Hematopoietic multipotent progenitor cell treated with erythropoietin and hydrocortisone succinate and interleukin-3 and kit ligand, for 8 days (in vitro differentiated cells): ENCODE measurements at places on chromosomes 2 and 18.

DNA sequence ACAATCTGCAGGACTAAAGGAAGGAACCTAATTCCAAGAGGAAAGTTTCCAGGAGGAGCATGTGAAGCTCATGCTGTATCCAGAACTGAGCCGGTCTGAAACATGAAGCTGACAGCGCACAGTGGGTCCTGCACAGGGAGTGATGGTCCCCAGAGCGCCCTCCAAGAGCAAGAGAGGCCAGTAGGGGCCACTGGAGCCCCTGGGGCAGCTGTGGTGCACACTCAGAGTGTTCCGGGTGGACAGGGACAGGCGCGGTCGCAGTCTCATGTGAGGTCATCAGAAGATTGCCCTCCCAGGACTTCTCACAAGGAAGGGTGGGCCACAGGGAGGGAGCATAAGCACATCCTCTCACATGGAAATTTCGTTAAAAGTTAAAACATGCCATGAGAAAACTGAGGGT lies 355.9 kb downstream of the EIPR1 start:
- no peak for DNase-seq

DNA sequence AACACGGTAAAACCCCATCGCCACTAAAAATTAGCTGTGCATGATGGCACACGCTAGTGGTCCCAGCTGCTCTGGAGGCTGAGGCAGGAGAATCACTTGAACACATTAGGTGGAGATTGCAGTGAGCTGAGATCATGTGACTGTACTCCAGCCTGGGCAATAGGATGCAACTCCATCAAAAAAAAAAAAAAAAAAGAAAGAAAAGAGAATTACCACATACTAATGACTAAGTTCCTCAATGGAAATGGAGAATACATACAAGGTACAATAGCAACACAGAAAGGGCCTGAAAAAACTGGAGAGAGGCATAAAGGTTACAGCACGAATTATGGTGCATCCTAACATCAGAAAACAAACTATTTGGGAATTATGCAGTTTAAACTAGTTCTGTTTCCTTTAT lies 81.3 kb downstream of the CDH2 start:
- no peak for DNase-seq

GRCh38 chr2:232139786-232140562 lies 178.5 kb downstream of the DIS3L2 start:
- no peak for DNase-seq

DNA sequence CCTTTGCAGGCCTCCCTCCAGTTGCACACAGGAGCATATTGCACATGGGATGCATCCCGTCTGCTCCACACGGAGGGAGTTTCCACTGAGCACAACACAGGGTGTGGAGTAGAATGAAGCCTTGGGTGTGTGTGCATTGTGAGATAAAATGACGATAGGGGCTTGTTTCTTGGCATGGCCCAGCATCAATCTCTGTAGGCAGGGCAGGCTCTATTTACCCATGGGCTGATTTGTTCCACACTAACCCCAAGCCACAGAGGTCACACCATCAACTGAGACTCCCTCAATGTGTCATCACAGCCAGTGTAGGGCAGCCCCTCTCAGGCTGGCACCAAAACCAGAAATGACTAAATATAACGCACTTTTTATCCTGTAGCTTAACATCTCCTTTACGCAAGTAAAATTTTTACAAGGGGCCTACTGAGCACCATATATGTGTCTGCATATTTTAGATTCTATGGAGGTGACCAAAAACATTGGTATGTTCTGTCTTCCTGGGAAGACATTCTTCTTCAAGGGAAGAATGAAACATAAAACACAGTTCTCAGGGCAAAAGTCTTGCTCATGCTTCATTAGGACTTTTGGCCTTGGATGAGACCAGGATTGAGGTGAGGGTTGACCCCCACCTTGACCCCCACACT lies 2.7 kb upstream of the GKN1 start:
- DNase-seq = peak; percentile 16

- no peak for DNase-seq
Measured at GRCh38 chr2:2791606-2792005, 460.5 kb upstream of the MYT1L start.

DNA sequence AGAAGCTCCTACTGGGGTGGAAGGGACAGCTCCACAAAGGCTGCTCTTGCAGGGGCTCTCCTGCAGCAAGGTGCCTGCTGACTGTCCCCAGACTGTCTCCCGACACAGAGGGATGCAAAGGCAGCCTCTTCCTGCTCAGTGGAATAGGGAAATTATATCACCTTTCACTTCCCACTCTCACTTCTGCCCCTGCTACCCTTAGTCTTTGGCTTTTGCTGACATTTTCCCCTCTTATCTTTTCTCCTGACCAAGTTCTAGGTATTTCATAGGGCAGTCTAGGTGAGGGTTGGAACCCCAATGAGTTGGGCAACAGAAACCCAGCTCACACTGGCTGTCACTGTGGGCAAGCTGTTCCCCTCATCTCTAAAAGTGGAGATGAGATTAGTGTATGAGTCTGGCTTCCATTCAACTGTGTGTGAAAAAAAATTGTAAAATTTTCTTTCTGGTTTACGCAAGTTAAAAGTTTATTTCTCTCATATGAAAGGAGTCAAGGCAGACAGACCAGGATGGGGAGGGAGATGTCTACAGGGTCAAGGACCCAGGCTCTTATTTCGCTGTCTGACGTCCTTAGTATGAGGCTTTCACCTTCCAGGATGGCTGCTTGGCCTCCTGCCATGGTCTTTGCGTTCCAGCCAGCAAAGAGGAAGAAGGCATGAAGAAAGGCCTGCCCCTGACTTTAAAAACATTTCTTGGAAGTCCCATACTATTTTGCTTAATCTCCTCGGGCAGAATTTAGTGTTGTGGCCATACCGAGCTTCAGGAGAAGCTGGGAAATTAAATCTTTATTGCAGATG lies 7.5 kb upstream of the MOCOS start:
- peak; percentile 61 for DNase-seq
